ENCODE measurements at places on chromosomes 12 and 14. TPM values are rescaled to one million over a fixed set of nuclear protein-coding genes. Genes with fewer than 3 reads are reported as not detected.

SNAPC1 gene
- total RNA-seq, result 6.2 TPM

DNA sequence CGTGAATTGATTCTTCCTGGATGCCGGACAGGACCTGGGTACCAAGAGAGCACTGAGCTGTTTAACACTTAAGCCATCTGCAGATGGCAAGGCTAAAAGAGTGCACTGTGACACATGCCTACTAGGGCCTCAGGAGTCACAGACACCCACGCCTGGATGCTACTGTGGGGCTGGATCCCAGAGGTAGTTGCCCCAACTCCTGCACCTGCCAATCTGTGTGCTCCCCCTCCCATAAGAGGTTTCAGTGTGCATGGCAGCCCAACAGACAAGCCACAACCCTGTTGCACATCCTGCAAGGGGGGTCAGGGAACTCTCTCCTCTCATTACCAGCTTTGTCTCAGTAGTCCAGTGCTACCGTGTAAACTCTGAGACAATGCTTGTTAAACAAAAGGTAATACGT lies 169.0 kb downstream of the CEP128 start:
- DNase-seq, result no peak

DNA sequence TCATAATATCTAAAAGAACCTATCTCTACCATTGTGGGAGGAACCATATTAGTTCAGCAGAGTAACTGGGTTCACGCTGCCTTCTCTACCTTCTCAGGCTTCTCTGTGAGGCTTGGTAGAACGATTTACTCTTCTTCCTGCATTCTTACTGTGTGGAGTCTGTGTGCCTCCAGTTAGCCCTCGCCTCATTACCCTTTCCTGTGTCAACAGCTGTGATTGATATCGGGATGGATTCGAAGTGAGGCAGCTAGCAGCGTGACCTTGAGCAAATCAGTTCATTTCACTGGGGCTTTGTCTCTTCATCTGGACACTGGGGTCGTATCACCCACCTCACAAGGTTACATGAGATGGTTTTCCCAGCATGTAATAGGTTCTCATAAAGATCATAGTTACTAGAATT lies 4.6 kb upstream of the VRK1 start:
- no peak for DNase-seq

- no peak for DNase-seq
These were observed 24.2 kb downstream of the NOC4L start for GRCh38 chr12:132168311-132169031.

- DNase-seq, result no peak
These were observed 55.2 kb downstream of the SPTB start for GRCh38 chr14:64824471-64824870.

DNA sequence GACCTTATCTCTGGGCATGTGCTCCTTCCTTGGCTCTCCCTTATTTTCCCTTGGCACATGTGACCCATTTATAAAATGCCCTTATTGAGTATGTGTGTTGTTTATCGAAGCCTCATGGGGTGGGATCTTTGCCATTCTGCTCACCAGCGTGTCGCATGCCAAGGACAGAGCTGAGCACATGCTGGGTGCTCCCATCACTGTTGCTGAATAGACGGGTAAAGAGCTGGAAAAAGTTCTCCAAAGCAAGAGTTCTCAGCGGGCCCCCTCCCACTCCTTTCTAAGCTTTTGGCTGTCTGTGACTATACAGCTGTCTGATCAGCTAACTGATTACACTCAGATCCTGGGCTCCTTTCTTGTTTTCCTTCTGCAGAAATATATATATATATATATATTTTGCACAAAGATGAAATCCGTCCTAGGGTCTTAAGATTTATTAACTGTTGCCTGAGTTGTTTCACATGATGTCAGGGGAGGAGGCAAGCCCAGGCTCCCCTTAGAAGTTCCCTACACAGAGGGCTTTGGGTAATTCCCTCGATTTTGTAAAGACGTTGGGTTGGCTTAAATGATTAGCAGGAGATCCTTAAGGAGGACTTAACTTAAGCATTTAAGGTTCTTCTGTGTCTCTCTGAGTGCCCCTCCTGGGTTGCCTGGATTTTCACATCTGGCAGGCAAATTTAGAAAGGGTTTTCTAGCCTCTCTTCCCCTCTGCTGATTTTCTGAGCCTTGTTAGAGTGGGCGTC lies 71.6 kb downstream of the TMEM132C start:
- DNase-seq, result no peak

- no peak for DNase-seq
These were observed 1.2 kb downstream of the PIANP start for GRCh38 chr12:6699259-6699988.

DNA sequence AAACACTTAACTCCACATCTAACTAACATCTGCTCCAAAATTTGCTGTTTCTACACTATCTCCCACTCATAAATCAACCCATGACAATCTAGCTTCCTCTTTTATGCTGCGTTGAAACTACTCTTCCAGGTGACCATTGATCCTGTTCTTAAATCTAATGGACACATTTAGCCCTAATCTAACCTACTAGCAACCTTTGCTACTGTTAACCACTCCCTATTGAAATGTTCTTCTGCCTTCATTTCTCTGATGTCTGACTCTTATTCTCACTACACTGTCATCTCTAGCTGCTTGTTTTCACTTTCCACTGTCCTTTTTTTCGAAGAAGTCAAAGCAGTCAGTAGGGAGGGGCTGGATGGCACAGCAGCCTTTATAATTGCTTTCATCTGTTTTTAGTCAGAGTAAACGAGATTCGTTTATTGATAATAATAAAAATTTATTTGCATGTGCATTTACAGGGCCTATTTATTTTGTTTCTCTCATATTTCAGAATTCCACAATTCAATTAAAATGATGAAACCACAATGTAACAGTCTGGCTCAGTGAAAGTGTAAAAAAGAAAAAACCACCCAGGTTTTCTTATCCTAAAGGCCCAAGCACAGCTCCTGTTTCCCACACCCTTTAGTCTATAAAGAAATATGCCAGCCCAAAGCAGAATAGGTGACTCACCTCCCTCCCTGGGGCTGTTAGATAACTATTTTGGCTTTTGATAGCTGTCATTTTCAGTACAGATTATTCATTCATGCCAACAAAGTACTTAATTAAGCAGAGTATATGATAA lies 44.9 kb downstream of the ATP2B1 start:
- no peak for DNase-seq

DNA sequence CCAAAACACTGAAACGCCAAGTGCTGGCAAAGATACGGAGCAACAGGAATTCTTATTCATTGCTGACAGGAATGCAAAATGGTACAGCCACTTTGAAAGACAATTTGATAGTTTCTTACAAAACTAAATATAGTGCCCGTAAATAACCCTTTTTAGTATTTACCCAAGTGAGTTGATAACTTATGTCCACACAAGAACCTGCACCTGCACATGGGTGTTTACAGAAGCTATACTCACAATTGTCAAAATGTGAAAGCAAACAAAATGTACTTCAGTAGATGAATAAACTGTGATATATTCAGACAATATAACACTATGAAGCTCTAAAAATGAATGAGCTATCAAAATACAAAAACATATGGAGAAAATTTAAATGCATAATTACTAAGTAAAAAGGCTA lies 86.6 kb downstream of the ATXN7L3B start:
- no peak for DNase-seq

DNA sequence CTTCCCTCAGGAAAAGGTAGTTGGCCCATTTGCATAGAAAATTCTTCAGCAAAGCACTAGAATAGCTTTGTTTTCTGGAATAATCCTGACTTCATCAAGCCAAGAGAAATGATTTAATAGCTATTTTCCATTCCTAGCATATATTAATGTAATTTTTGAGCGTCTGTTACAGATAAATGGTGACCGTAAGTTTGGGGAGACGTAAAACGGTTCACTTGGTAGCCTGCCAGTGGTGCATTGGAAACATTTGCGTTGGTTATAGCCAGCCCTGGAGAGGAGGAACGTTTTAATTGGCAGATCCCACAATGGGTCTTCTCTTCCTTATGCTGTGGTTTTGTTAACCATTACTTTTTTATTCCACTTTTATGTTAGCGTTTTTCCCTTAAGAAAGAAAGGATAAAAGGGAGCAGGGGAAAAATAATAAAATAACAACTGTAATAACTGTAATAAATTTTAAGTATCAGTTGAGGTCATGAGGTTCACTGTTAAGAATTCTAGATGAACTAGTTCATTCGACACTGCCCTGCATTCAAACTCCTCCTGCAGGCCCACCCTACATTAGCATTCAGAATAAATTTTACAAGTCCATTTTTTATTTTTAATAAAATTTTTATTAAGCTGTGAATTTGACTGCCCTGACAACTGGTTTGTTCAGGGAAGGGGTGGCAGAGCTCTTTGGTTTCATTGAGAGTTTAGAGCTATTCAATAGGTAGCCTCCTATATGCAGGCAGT lies 300.7 kb downstream of the ERC1 start:
- DNase-seq, result no peak

Data from omental fat pad (tissue), 4 donors.